ENCODE measurements at places on chromosomes 3 and 15.

- DNase-seq = no peak
Observed at GRCh38 chr3:143628971-143629370, 219.3 kb downstream of the SLC9A9 start.

DNA sequence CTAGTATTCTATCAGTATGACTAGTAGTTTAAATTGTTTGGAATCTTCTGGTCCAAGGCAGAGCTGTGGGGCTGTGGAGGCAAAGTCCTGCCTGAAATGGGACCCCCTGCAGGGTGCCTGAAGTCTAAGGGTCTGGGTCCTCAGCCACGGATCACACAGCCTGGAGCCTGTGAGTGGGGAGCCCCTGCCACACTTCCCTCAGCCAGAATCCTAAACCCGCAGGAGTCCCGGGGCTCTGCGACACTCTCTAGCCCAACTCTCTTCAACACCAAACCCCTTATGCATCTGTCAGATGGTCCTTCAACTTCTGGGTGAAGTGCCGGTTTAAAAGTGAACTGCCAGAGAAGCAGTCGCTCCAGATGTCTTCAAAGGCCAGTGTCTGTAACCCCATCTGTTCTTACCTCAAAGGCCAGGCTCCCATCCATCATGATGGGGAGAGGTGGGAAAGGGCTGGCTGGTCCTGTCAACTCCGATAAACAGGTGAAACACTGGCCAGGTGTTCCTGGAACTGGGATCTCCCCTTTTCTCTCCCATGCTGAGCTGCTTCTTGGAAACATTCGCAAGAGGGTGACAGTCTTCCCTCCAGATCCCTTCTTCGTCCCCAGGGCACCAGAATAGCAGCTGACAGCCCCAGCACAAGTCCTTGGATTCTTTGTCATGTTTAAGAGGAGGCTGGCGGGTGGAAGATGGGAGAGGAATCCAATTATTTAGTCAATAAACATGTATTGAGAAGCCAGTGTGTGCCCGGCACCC lies 45.6 kb downstream of the CPN2 start:
- no peak for DNase-seq

GRCh38 chr3:149858911-149859310 lies 45.9 kb downstream of the RNF13 start:
- no peak for DNase-seq

DNA sequence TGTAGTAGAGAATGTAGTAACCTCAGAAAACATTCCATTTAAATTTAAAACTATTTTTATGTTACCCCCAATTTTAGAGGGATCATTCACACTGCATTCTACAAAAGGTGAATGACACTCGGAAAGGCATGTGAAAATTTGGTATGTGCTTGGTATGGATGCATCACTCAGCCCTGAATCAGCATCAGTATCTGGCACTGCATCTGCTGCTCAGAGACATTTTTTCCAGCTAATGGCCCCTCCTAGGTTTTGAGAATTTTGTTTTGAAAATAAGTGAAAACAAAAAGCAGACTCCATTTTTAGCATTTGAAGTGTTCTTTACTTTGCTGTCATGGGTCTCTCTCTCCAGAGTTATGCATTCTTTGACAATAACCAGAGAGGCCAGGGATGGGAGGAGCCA lies 15.6 kb upstream of the WWTR1 start:
- peak; percentile 49 for DNase-seq

DNA sequence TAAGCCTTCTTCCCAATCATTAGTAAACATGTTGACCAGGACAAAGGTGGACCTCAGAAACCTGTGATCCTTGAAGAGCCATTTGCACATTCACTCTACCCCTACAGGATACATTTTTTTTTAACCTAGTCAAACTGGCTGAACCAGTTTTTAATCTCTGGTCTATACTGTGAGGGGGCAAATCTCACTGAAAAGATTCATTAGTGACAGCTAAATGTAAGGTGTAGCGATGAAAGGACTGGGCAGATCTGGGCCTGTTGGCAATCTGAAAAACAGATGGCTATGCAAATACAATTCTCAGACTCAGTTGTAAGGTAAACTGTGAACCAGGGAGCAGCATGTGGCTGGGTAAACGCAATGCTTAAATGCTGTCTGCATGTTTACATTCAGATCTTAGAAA lies 75.6 kb upstream of the SNTN start:
- DNase-seq = no peak

GRCh38 chr3:1191026-1191425 lies 98.2 kb downstream of the CNTN6 start:
- DNase-seq = peak; percentile 55

- no peak for DNase-seq
Observed at GRCh38 chr3:170598091-170598502, 12.2 kb upstream of the SLC7A14 start.

DNA sequence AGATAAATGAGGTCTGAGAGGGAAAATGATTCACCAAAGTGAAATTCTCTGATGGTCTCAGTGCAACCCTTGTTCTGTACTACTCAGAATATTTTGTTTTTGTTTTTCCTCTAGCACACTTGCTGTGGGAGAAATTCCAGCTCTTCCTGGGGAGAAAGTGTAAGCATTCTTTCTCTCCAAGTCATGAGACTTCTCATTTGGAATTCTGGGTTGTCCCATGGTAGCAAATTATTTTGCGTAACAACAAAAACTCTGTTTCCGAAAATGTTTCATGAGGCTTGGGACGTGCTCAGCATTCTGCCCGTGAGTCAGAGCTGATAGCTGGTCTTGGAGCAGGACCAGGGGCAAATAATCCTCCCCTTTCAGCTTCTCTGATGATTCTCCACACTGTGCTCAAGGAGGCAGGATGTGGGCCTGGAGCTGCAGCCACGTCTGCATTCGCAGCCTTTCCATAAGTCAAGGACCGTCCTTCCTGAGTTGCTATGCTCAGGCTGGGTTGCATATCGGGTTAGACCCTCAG lies 70.3 kb downstream of the SENP2 start:
- DNase-seq = peak; percentile 99
